ENCODE measurements at places on chromosomes 13 and 19.

DNA sequence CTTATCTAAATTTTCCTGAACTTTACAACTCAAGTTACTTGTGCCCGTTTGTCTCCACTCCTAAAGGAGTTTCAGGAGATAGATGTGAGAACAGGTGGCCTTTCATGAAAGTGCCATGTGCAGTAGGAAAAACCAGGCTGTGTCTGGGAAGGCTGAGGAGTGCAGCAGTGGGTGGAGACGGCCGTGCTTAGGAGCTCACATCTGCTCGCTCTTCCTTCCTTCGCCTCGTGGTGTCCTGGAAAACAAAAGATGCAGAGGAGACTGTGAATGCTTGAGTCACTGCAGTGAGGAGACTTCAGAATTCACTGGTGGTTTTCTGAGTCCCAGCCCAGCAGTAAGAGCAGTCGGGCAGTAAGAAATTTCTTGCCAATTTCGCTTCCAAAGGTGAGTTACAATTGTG lies 138.4 kb upstream of the RNF113B start:
- no peak for DNase-seq

- DNase-seq: no peak
Measured at GRCh38 chr19:1417145-1417544, 9.8 kb downstream of the DAZAP1 start.

DNA sequence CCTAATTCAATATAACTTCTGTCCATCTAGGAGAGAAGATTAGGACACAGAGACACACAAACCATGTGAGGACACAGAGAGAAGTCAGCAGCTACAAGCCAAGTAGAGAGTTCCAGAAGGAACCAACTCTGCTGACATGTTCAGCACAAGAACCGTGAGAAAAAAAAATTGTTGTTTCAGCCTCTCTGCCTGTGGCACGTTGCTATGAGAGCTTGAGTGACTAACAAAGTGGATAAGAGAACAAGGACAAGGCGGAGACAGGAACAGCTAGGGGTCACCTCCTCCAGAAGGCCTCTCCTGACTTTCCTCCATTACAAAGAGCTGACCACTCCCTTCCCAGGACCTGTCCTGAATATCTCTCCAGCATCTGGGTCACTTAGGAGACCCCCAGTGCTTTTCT lies 5.6 kb upstream of the SIGLEC12 start:
- no peak for DNase-seq

DNA sequence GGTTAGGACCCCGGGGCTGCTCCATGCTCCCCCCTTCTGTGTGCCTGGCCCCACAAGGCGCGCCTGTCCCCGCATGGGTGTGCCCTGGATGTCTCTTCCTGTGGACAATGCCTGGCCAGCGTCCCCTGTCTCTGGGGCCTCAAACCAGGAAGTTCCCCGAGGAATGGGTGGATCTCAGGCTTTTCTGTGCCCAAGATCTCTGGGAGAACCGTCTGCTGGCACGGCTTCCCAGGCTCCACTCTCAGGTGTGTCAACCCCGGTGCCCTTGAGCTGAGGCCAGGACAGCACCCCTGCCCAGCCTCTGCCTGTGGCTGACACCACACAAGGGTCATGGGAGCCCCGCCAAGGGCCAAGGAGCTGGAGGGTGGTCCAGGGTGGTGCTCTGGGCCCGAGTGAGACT lies 15.7 kb downstream of the ZNF444 start:
- no peak for DNase-seq

- no peak for DNase-seq
Measured at GRCh38 chr19:37790244-37790925, 11.0 kb upstream of the ZNF573 start.

DNA sequence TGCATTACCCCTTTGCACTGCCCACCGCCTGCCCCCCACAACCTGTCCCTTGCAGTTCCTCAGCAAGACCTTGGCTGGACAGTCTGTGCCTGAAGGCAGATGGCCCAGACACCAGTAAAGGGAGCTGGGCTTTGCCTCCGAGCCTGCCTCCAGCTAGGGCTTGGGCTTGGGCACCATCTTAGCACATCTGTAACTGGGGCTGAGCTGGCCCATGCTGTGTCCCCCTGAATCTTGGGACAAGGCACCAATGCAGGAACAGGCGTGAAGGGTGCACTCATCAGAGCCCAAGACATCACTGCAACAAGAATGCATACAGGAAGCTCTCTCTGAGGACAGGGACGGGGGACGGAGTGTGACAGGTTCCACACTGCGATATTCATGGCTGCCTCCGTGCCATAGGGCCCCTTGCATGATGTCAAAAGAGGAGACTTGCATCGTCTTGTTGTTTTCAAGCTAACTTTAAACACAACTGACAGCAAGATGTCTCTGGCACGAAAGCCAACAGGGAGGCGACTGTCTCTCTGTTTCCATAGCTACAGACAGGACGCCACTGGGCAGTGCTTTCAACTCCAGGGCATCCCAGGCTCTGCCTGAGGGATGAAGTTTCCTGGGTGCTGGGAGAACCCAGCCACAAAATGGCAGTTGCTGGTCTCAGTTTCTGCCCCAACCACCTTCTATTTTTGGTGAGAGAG lies 8.7 kb upstream of the CHST8 start:
- no peak for DNase-seq

GRCh38 chr13:46340631-46341111 lies 46.4 kb downstream of the RUBCNL start:
- no peak for DNase-seq

- DNase-seq: no peak
Measured at GRCh38 chr13:43428545-43429296, 358.1 kb downstream of the ENOX1 start.

GRCh38 chr13:34037636-34038540 lies 219.9 kb downstream of the RFC3 start:
- no peak for DNase-seq

DNA sequence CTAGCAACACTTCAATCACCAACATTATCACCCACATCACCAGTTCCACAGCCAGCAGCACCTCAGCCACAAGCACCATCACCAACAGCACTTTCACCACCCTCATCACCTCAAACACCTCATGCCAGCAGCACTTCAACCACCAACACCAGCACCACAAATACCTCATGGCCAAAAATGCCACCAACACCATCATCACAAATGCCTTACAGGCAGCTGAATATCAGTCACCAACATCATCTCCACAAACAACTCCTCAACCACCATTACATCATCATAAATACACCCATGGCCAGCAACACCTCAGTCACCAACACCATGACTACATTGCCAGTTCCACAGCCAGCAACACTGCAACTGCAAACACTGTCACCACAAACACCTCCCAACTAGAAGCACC lies 10.4 kb downstream of the FCER2 start:
- no peak for DNase-seq

DNA sequence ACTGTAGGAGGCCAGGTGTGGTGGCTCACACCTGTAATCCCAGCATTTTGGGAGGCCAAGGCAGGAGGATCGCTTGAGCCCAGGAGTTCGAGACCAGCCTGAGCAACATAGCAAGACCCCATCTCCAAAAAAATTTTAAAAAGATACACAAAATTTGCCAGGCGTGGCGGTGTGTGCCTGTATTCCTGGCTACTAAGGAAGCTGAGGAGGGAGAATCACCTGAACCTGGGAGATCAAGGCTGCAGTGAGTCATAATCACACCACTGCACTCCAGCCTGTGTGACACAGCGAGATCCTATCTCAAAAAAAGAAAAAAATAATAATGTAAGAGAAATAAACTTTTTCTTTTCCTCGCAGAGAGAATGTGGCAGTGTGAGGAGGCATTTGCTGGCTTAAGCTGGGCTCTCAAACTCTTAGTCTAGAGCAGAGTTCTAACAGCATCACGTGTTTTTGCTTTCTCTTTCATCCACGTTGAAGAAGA lies 21.1 kb downstream of the FAM187B start:
- DNase-seq: no peak

- DNase-seq: no peak
Measured at GRCh38 chr13:79519255-79519654, 38.3 kb downstream of the NDFIP2 start.

DNA sequence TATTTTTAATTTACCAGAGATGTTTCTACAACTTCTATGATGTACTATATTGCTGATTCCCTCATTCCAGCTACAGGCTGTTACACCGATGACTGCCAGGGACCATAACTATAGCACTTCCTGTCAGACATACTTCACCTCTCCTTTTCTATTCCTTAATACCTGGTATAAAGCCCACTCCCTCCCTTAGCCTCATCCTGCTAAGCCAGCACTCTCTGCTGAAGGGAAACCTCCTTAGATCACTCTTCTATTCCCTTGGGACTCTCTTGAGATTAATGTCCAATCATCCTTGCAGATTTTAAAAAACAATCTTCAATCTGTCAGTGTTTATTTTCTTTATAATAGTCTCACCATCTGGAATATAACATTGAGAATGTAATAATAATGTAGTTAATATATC lies 127.9 kb downstream of the DIAPH3 start:
- no peak for DNase-seq

DNA sequence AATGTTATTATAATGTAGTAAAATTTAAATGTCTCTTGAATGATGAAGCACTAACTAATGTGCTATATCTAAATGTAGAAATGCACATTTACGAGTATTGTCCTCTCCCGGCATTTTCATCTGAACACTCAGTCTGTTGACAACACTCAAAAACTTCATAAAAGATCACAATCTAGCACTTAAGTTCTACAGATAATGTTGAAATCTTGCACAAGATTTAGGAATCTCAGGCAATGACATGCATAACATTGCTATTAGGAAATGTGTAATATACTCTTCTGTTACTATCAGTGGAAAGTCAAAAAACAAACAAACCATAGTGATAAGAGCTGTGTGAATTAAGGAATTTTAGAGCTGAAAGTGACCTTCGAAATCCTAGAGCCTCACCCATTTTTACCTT lies 37.5 kb upstream of the XPO4 start:
- DNase-seq: no peak

GRCh38 chr13:42656958-42657357 lies 83.0 kb downstream of the TNFSF11 start:
- no peak for DNase-seq

GRCh38 chr13:98847780-98848179 lies 95.3 kb upstream of the SLC15A1 start:
- DNase-seq: no peak

GRCh38 chr19:16978156-16978555 lies 48.5 kb downstream of the CPAMD8 start:
- DNase-seq: no peak

- DNase-seq: no peak
Measured at GRCh38 chr13:20402881-20403280, 122.8 kb downstream of the CRYL1 start.
